Activated CD4-positive, alpha-beta memory T cell treated with anti-CD3 and anti-CD28 coated beads, Interleukin-2, amount 10 ng/mL, durations not matched to agents 7 days and 5 days (primary cell): ENCODE measurements at places on chromosomes 3 and 15. TPM values are rescaled to one million over a fixed set of nuclear protein-coding genes. Genes with fewer than 3 reads are reported as not detected.
A peak's percentile ranks its signal among the peaks of the same experiment; 100 is the strongest.

GRCh38 chr3:188153437-188154013 is 432 bp upstream of the LPP start:
- no peak for DNase-seq

DNA sequence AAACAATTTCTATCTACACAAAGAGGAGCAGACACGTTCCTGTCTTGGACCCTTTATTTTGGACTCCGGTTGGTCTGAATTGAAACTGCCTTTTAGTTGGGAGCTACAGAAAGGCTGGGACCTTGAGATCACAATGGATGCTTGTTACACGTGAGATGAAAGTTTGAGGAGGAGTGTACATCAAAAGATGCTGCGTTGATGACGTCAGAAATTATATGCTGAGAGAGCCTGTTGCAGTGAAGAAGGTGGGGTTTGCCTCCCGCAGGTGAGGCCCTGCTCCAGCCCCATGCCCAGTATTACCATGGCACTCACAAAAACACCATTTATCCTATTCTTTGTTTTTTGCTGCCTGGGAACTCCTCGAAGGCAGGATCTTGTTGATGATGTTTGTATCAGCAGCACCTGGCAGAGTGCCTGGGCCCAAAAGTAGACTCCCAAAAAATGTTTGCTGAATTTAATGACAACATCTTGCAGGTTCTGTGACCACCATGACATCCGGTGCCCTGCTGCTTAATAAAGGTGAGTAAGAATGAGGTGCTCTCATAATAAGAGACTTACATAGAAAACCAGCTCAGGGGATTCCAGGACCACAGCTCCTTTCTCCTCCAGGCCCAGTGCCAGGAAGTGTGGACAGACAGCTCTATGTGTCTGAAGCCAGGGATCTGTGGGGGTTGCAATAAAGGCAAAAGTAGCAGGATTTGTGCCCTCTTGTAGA is 136.1 kb upstream of the UBE2E1 start:
- no peak for DNase-seq

The FBXW12 gene
- not detected for total RNA-seq

- no peak for DNase-seq
These were observed 11.8 kb upstream of the CCR8 start for GRCh38 chr3:39317571-39318169.

DNA sequence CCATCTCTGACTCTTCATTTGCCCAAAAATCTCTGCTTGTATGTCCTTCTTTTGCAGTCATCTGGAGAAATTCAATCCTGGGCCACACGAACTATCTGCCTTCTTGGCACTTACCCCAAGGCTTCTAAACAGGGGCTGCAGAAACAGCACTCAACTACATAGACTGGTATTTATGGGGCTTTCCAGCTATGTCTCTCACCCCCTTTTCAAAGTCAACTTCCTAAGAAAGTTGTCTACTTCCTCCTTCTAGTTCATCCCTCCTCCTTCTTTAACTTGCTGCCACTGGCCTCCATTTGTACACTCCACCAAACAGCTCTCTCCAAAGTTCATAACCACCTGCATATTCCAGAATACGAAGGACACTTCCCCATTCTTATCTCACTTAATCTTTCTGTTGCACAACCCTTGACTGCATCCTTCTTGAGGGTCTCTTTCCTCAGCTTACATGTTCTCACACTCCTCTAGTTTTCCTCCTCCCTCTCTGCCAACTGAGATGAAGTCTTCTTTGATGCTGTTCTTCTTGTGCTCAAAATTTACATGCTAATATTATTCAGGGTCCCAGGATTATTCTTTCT is 55.2 kb downstream of the PLD1 start:
- DNase-seq, result no peak

- no peak for DNase-seq
These were observed 114.9 kb downstream of the TNIK start for GRCh38 chr3:171345107-171345843.

GRCh38 chr15:59177317-59177660 is 29.4 kb upstream of the LDHAL6B start:
- DNase-seq, result no peak

- no peak for DNase-seq
These were observed 156.2 kb downstream of the PLCL2 start for GRCh38 chr3:17040990-17041377.

The DENND4A gene
- 41.1 TPM for total RNA-seq

DNA sequence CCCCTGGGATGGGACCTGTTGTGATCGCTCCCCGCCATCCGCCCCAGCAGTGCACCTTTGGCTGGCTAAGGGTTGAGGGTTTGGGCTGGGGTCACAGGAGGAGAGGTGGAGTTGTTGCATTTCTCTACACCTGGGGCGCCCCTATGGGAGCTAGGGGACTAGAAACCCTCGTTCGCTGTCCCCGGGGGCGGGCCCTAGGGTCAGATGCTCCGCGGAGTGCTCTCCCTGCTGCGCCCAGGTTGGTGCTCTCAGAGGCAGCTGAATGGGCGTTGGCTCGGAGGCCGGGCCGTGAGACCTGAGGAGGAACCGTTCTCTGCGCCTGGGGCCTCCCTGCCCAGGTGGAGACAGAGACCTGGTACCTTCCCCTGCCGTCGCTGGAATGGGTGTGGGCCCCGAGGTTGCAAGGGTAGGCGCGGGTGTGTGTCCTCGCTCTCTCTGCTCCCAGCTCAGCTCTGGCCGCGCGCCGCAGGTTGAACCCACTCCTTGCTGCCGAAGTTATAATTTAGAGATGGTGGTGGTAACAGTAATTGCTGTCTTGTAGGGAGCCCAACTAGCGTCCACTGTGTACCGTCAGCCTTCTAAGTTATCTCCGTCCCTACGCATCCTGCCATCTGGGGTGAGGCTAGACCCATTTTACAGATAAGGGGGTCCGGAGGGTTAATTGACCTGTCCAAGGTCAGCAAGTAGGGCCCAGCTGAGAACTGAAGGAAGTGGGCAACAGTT is 965 bp downstream of the FLNB start:
- peak; percentile 53 for DNase-seq

The NEK10 gene
- total RNA-seq, result 0.35 TPM

The ZNF710 gene
- total RNA-seq, result 19.4 TPM

- DNase-seq, result no peak
These were observed 51.7 kb downstream of the SPATA12 start for GRCh38 chr3:57112206-57112605.

GRCh38 chr3:58639842-58640241 is 26.7 kb downstream of the FAM3D start:
- DNase-seq, result no peak

The ZNF502 gene
- 0.95 TPM for total RNA-seq

The ZDHHC23 gene
- total RNA-seq, result 3.1 TPM

DNA sequence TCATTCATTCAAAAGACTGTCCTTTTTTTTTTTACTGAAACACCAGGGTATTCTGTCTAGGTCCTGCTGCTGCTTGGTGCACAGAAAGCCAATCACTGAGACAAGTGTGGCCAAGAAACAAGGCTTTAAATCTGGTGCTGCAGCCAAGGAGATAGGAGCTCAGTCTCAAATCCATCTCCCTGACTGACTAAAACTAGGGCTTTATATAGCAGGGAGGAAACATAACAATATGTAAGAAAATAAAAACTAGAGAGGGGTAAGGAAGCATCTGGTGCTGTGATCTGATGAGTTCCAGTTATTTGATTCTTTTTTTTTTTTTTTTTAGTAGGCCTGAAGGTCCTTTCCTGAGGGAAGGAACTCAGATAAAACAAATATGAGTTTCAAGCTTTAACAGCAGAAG is 139.8 kb downstream of the ATG7 start:
- DNase-seq, result no peak

DNA sequence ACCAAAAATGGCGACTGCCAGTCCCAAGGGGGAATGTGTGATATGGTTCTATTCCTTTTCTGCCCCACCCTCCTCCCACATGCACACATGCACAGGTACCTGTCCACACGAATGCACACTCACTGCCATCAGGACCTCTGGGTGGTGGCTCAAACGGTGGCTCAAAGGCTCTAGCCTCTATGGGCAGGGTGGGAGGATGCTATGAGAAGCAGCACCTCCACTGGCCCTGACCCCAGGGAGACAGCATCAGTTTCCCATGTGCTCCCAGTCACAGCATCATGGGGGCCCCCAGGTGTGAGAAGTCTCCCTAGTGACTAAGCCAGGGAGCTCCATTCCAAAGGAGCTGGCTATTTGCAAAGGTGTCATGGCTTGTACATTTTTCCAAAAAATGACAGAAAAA is 15.9 kb downstream of the SEMA3G start:
- no peak for DNase-seq

DNA sequence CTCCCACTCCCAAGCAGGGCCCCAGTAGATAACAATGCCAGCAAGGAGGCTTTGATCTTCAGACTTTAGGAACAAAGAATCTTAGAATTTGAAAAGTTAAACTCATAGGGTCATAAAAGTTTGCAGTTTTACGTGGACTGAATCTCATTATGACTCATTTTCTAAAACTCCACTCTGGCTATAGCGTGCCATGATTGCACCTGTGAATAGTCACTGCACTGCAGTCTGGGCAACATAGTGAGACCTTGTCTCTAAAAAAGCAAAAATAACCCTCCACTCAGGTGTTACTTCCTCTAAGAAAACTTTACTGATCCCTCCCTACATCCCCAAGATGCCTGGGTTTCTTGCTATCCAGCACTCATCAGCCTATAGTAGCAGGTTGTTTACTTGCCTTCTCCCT is 104.5 kb downstream of the IL20RB start:
- no peak for DNase-seq

DNA sequence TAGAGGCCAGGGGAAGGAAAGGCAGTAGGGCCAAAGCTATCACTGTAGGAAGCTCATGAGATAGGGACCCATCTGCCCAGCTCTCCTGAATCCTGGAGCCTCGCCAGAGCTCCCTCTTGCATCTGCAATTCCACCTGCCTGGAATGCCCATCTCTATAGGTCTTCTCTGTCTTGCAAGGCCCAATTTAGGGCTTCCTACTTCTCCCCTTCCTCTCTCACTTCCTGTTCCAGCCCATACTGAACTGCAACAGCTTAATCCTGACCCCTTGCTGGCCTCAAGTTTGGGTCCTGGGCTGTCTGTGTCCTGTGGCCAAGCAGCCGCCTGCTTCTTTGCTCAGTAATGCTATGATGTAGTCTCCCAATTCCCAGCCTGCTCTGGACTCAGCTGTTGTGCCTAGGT is 3.6 kb upstream of the PTPN23 start:
- no peak for DNase-seq
